ENCODE measurements at places on chromosomes 16 and 17.
A peak's percentile ranks its signal among the peaks of the same experiment; 100 is the strongest.

GRCh38 chr16:56068314-56068713 is 123.0 kb upstream of the GNAO1 start:
- no peak for DNase-seq

DNA sequence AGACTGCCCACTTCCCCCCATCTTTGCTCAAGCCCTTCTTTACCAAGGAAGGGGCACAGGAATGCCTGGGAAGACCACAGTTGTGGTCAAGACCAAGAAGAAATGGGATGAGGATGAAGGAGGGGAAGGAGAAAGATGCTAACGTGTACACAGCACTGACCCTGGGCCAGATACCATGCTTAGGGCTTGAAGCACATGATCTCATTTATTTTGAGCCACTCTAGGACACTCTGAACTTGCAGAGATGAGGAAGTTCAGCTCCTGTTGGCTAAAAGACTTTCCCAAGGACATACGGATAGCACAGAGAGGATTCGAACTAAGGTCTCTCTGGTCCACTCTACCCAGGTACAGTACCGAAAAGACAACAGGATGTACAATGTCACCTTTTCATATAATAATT is 42.6 kb downstream of the PIK3R5 start:
- no peak for DNase-seq

- DNase-seq: no peak
These were observed 5.0 kb upstream of the CDH13 start for GRCh38 chr16:82621781-82622180.

DNA sequence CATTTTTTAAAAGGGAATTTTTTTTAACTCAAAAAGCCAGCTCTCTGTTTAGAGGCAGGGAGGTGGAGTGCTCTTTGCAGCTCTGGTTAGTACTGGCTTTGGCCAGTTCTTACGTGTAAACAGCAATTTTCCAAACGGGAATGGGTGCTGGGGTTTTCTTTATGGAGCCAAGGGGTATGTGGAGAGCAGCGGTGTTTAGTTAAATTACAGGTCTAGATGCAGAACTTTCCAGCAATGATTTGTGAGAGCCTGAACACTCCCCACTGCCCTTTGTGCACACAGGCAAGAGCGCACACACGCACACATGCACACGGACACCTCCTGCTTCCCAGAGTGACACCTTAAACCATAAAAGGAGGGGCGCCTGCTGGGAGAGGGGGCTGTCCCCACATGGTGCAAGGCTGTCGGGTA is 140.2 kb downstream of the MSI2 start:
- DNase-seq: peak; percentile 80

DNA sequence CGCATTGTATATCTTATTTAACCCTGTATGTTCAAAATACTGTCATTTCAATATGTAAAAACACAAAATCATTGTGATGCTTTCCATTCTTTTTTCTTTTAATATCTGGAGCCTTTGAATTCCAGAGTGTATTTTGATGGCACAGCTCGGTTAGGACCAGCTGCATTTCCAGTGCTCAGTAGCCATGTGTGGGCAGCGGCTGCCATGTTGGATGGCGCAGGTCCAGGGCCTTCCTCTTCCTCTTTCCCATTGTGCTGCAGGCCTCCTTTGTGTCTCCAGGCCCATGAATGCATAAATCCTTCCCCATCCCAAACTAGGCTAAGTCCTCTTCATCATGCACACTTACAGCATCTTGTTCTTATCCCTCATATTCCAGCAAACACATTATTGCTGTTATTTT is 13.0 kb downstream of the IRX3 start:
- DNase-seq: no peak

GRCh38 chr17:16820161-16820877 is 130.3 kb downstream of the CCDC144A start:
- no peak for DNase-seq

GRCh38 chr16:86899151-86899550 is 320.8 kb downstream of the FOXL1 start:
- no peak for DNase-seq

DNA sequence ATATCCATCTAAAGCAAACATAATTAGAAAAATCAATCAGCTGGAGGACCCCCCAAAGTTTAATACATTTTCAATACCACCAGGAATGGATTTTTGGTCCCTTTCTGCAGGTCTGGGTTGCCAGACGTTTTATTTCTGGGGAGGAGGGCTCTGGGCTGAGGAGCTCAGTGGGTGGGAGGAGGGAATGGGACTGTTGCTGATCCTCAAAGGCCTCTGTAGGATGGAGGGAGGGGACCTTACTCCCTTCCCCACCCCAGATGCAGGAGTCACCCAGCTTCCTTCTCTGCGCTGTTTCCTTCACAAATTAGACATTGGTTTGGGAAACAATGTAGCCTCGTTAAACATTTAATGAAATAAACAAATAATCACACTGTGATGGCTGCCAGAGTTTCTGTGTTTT is 6.6 kb downstream of the RND2 start:
- no peak for DNase-seq

DNA sequence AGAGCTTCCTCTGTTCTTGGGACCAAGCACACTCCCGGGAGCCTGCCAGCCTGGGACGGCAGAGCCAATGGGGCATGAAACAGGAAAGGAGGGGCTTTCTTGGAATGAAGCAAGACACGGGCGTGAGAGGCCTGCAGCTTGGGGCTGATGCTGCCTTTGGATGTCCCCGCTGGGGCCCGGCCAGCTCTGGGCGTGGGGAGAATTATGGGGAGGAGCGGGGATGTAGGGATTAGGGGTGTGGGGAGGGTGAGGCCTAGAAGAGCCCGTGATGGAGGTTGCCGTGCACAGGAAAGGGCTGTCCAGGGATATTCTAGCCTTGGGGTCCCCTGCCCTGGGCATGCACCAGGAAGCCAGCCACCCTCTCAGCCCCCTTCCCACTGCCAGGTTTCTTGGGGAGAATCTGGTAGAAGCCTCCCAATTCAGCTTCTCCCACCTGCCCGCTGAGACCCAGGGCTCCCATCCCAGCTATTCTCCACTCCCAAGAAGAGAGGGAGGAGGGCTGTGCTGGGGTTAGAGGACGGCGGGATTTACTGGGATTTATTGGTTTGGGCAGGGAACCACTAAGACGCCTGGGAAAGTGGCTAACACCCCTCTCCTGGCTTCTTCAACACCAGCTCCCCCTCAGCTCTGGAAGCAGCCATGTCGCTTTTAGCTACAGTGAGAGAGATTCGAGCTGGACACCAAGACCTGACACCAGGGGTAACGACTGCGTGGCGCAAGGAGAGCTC is 20.0 kb upstream of the NXPH3 start:
- DNase-seq: no peak

- no peak for DNase-seq
These were observed 26.1 kb downstream of the GAS7 start for GRCh38 chr17:10172241-10172741.

GRCh38 chr17:62091804-62092203 is 26.7 kb upstream of the MED13 start:
- no peak for DNase-seq

GRCh38 chr17:77429369-77429968 is 288.7 kb downstream of the SEC14L1 start:
- no peak for DNase-seq

DNA sequence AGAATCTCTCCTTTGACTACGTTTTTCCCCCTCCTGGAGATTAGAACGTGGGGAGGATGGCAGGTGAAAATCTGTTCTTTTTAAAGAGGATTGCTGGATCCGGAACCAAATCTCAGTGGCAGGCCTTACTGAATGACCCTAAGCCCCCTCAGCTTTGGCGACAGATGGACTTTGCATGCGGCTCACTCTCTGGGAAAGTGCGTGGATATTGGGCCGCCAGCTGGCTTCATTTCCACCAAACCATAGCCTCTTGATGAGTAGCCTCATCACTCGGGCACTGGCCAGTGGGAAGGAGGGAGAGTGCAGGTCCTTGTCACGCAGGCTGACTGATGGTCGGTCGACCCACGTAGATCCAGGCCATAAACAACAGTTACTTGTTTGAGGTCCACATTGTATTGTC is 31.3 kb upstream of the CCDC182 start:
- no peak for DNase-seq

- DNase-seq: no peak
These were observed 114.9 kb upstream of the TBX2 start for GRCh38 chr17:61284746-61285145.

- DNase-seq: no peak
These were observed 23.2 kb upstream of the NTN1 start for GRCh38 chr17:8997994-8998628.

GRCh38 chr17:81380666-81381518 is 14.4 kb upstream of the BAHCC1 start:
- no peak for DNase-seq

- DNase-seq: no peak
These were observed 58.9 kb downstream of the TK2 start for GRCh38 chr16:66490774-66491715.

DNA sequence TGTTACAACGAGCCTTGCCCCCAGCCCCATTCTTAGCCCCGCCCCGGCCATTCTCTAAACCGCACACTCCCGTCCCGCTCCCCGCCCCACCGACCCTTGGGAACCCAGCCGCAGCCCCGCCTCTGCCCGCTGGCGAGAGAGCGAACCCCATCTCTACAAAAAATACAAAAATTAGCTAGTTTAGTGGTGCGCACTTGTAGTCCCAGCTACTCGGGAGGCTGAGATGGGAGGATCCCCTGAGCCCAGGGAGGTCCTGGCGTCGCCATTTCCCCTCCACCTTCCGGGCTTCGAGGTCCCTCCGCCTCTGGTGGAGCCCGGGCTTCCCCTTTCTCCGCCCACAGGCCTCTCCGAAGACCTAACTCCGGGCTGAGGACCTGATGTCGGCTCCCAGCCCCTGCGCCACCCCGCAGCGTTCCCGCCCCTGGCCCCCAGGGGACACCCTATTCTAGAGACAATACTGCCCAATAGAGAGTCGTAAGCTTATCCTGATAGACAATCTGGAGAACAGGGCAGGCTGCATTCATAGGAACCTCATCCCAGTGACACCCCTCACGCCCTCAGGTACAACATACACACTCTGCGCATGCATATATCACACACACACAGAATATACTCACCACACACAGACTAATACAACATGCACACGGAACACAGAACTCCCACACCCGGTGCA is 480 bp upstream of the PROCA1 start:
- no peak for DNase-seq

- no peak for DNase-seq
These were observed 13.2 kb downstream of the GABARAPL2 start for GRCh38 chr16:75579281-75579834.

DNA sequence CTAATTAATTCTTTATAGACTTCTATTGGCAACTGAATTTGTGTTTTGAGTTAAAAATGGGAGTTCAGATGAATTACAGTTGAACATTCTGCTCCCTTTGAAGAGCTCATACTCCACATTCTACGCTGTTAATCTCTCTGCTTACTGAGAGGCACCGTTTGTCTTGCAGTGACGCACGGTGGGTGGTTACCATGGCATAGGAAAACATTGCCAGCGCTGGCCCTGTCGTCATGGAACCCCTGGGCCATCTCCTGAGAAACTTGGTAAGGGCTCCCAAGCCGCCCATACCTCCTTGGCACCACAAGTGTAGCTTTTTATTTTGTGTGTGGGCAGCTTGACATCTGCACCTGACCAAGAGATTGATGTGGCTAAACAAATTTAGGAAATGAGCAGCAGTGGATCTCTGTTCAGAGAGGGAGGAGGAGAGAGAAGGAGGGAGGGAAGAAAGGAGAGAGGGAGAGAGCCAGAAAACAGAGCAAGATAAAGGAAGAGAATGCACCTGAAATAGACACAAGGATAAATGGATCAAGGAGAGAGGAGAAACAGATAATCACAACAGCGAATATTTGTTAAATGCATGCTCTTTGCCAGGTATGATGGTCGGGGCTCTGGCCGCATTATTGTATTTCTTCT is 398.5 kb downstream of the HAPSTR1 start:
- no peak for DNase-seq

GRCh38 chr17:80180192-80180591 is 10.4 kb downstream of the CARD14 start:
- DNase-seq: no peak

DNA sequence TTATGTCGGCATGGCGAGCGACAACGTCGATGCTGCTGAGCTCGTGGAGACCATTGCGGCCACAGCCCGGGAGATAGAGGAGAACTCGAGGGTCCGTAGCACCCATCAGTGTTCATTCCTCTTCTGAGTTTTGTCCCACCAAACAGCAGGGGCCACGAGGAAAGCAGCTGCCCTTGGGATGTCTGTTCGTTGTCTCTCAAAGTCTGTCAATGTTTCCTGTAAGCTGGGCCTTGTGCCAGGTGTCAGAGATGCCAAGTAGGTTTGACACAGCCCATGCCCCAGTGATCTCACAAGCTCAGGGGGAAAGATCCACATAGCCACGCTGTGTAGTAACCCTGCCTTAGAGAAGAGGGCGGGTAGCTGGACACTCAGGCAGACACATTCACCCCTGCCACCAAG is 22.6 kb downstream of the NTAN1 start:
- no peak for DNase-seq

DNA sequence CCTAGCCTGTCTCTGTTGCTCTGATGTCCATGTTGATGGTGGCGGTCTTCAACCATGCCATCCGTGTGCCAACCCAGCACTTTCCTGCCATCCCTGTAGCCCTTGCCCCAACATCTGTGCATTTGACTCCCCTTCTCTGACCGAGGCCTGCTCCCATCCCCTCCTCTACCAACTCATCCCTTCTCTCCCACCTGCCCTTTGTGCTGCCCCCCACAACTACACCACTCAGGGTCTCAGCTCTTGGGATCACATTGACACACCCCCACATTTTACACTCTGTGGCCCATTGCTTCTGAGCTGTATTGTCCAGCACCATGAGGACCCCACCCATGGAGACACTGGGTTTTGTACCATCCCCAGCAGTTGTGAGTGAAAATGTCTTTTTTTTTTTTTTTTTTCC is 11.6 kb downstream of the HS3ST3B1 start:
- no peak for DNase-seq

GRCh38 chr16:85213926-85214675 is 101.8 kb upstream of the CIBAR2 start:
- no peak for DNase-seq

GRCh38 chr16:77331802-77332586 is 102.8 kb downstream of the ADAMTS18 start:
- DNase-seq: no peak

- no peak for DNase-seq
These were observed 540.0 kb upstream of the SALL1 start for GRCh38 chr16:51691109-51691508.

GRCh38 chr17:17044846-17045561 is 2.7 kb downstream of the MPRIP start:
- DNase-seq: no peak
